ENCODE measurements at places on chromosomes 1 and 21.

DNA sequence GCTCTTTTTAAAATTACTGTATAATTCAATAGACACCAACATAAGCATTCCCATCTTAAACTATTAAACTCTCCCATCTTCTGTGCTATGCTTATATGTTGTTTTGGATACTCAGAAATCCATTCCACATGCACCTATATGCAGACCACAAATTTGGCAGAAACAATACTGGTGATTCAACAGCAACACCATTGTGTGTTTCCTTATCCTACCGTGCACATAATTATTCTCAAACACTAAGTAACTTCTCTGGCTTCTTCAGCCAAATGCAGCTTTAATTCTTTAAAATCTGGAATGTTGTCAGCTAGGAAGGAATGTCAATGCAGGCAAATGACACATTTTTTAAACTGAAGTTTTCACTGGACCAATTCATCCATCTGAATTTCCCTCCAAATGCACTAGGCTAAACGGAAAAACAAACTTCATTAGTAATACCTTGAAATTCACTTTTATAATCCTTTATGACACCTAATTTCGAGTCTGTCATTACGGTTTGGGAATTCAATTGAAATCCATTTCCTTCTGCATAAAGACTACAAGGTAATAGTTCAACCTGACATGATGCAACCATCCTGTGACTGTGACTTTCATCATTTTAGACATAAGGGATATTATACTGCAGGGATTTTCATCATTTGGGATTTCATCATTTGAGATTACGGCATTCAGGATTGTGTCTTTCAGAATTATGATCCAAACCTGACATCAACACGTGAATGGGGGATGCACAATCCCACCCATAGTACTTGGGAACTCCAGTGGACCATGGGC lies 308.5 kb downstream of the LTN1 start:
- DNase-seq: no peak

GRCh38 chr21:39182484-39183271 lies 573 bp downstream of the PSMG1 start:
- DNase-seq: no peak

- DNase-seq: peak; percentile 29
Observed at GRCh38 chr1:220810179-220810653, 23.5 kb downstream of the MTARC1 start.

GRCh38 chr1:76905876-76906595 lies 38.8 kb downstream of the ST6GALNAC5 start:
- no peak for DNase-seq

- DNase-seq: no peak
Observed at GRCh38 chr1:150905301-150905700, 18.4 kb downstream of the CTXND2 start.

GRCh38 chr1:78141531-78142231 lies 95.9 kb downstream of the GIPC2 start:
- DNase-seq: no peak

- DNase-seq: no peak
Observed at GRCh38 chr1:196181594-196181878, 426.7 kb downstream of the KCNT2 start.

GRCh38 chr1:65065524-65066418 lies 82.2 kb upstream of the AK4 start:
- peak; percentile 57 for DNase-seq

GRCh38 chr1:1573843-1574720 lies 581 bp downstream of the SSU72 start:
- peak; percentile 98 for DNase-seq

DNA sequence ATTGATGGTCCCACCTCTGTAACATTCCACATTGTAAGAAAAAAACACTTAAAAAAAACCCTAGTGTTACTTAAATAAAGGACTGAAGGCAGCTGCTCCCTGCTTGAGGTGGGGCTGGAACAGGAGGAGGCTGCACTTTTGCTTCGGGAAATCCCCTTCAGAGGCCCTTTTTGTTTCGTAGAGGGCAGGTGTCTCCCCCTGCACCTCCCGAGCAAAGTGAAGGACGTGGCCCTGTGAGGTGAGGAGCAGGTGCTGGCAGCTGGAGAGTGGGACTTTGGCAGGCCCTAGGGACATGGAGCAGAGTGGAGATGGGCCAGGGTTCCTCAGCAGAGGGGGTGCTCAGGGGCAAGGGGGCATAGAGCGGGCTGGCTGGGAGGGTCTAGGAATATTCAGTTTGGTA lies 33.4 kb upstream of the WNT4 start:
- peak; percentile 37 for DNase-seq

DNA sequence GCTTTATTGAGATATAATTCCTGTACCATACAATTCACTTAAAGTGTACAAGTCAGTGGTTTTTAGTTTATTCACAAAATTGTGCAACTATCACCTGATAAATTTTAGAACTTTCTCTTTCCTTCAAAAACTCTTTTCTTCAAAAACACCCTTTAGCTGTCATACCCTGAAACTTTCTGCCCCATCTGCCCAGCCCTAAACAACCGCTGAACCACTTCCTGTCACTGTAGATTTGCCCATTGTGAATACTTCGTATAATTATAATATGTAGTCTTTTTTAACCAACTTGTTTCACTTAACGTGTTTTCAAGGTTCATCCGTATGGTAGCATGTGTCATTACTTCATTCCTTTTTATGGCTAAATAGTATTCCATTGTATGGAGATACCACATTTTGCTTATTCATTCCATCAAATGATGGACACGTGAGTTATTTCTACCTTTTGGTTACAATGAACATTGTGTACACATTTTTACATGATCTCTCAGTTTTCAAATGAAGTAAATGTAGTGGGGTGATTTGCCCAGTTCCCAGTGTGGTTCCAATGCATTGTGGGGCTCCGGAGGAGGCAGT lies 37.9 kb downstream of the WNT4 start:
- DNase-seq: no peak

- DNase-seq: no peak
Observed at GRCh38 chr21:33211732-33212131, 18.0 kb upstream of the IFNAR2 start.
